Caki2 (cell line): ENCODE measurements at places on chromosomes 3 and 15. TPM values are rescaled to one million over a fixed set of nuclear protein-coding genes. Genes with fewer than 3 reads are reported as not detected.

The SAXO2 gene
- not detected in 2 replicates for total RNA-seq

The NMNAT3 gene
- 25.5 and 73.6 TPM in 2 replicates for total RNA-seq

The THSD4 gene
- 9.0 and 9.8 TPM in 2 replicates for total RNA-seq

The CLEC3B gene
- total RNA-seq = not detected in 2 replicates

The ESYT3 gene
- total RNA-seq = 0.07 TPM in 1 of 2 replicates, not detected in the other

The ZIC1 gene
- total RNA-seq = not detected in 2 replicates

The ISL2 gene
- 1.4 and 8.1 TPM in 2 replicates for total RNA-seq

The FAM174B gene
- 24.7 and 78.0 TPM in 2 replicates for total RNA-seq

The ADAMTS7 gene
- 4.6 and 5.7 TPM in 2 replicates for total RNA-seq

The MYZAP gene
- not detected in 2 replicates for total RNA-seq

The MORC1 gene
- not detected in 2 replicates for total RNA-seq

The ROBO2 gene
- total RNA-seq = 8.9 and 13.8 TPM in 2 replicates

The SOX14 gene
- total RNA-seq = not detected in 2 replicates

The CHRFAM7A gene
- total RNA-seq = 0.34 and 8.6 TPM in 2 replicates

The UTS2B gene
- total RNA-seq = 8.1 TPM in 1 of 2 replicates, not detected in the other

The ONECUT1 gene
- total RNA-seq = not detected in 2 replicates

The CADPS gene
- total RNA-seq = not detected in 2 replicates

The TGM5 gene
- total RNA-seq = not detected in 2 replicates

The PRTG gene
- 6.4 and 29.2 TPM in 2 replicates for total RNA-seq

The FBLN2 gene
- total RNA-seq = 0.10 TPM in 1 of 2 replicates, not detected in the other

The C15orf61 gene
- 2.0 and 2.9 TPM in 2 replicates for total RNA-seq

The RAB8B gene
- total RNA-seq = 8.0 and 10.4 TPM in 2 replicates

The PRR23E gene
- total RNA-seq = not detected in 2 replicates

The ALS2CL gene
- total RNA-seq = 2.1 and 3.9 TPM in 2 replicates

The SLC6A11 gene
- total RNA-seq = not detected in 2 replicates

The GPR62 gene
- not detected in 2 replicates for total RNA-seq
